Kidney glomerular epithelial cell (primary cell): ENCODE measurements at places on chromosomes 1 and 21.

DNA sequence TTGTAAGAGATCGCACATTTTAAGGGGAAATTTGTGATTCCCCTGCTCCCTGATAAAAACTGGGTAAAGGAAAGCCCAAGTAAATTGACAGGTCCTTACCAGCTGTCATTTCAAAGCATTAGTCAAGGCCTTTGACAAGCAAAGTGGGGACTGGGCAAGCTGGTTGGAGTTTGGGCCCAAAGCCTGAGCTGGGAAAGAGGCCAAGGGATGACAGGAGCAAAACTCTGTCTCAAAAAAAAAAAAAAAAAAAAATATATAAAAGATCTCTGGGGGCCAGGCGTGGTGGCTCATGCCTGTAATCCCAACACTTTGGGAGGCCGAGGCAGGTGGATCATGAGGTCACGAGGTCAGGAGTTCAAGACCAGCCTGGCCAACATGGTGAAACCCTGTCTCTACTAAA, 36.9 kb downstream of the SLC2A1 start:
- no peak for DNase-seq

- DNase-seq: peak; percentile 68
These were observed 2.4 kb downstream of the ID3 start for GRCh38 chr1:23556635-23557470.

GRCh38 chr1:167555971-167556714, 2.6 kb upstream of the CREG1 start:
- DNase-seq: peak; percentile 51

DNA sequence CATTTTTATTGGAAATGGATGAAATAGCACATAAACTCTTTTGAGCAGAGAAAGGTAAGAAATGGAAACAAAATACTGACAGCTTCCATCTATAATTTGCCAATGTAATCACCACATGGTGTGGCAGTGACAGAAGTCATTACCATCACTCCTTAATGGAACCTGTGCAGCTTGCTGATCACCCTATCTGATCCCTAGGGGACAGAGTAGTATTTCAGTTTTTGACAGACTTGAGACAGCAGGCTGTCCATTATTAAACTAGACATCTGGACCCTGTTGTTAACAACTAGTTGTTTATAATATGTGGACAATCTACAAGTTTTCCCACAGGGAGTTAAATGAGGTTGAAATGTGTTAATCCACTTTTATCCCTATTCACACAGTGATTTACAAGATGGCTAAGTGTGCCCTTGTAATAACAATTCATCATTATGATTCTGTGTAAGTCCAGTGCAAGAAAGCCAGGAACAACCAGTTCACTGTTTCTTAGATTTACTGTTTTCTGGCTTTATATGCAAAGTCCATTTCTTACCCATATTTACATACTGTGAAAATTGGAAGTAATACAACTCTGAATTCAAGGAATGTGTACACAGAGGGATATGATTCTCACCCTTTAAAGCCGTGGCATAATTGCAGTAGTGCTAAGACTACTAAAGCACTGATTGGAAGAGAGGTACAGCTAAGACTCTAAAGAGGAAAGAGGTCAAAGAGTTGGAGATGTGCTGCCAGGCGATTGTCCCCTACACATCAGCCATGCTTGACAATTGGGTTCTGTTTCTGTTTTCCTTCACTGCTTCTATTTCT, 9.1 kb downstream of the KCNT2 start:
- no peak for DNase-seq

- DNase-seq: no peak
These were observed 251.8 kb upstream of the ST6GALNAC5 start for GRCh38 chr1:76615253-76616035.

GRCh38 chr1:119554183-119554582, 47.2 kb downstream of the HSD3B1 start:
- peak; percentile 30 for DNase-seq

- no peak for DNase-seq
These were observed 3.8 kb downstream of the SERTAD4 start for GRCh38 chr1:210236386-210236839.

- no peak for DNase-seq
These were observed 18.0 kb upstream of the TMEM52 start for GRCh38 chr1:1937061-1937460.

GRCh38 chr21:42847051-42847707, 32.2 kb downstream of the WDR4 start:
- DNase-seq: no peak

DNA sequence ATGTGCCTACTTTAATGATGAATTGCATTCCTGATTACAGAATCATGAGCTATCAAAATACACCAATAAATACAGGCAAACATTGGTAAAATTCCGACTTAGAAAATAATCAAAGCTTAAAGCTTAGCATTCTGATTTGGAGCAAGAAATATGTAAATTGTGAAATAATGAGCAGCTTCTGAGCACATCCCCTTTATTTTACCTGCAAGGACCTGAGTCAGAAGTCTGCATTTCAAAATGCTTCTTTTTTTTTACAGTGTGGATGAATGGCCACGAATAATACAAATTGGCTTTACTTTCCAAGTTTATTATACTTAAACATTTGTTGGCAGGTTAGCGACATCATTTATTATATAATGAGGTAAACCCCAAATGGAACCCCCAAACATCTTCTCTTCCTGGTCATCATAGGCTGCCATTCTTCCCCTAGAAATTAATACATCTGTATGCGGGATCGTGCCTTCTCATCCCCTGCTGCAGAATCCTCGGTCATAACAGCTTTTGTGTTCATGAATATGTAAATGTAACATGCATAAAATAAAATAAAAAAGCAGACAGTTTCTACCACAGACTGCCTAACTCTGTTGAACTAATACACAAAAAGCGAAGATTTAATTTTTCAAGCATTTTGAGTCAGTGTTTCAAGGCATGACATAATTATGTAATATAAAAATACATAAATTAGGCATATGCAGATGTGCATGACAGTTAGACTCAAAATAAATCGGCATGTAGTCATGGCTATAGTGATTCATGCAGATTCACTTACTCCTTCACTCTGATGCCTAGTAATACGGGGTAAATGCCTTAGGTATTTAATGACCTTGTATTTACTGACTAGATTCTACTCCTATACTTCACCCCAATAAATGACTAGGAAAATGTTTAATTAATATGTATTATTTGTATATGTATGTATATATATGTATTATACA, 339.7 kb downstream of the USP25 start:
- DNase-seq: no peak

DNA sequence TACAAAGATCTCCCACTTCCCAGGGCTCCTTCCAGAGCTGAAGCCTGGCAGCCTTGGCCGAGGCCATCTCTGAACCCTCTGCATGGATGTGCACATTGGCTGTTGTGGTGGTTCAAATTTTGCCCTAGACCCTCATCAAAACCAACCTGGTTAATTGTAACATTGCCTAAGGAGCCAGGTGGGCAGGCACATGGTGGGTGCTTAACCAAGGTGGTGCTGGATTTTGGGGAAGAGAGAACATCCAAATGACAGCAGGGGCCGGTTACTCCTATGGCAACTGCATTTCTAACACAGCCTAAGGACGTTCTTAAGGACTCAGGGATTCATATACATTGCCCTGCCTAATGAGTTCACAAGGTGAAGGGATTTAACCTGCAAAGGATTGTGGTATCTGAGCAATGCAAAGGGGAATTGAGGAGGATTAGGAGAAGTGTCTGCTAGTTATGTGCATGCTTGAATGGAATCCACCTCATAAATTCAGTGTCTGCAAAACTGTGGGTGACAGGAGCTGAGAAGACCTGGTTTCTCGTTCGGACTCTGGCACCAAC, 10.3 kb downstream of the RUNX1 start:
- no peak for DNase-seq

GRCh38 chr1:119364640-119365039, 3.9 kb upstream of the HAO2 start:
- DNase-seq: no peak

DNA sequence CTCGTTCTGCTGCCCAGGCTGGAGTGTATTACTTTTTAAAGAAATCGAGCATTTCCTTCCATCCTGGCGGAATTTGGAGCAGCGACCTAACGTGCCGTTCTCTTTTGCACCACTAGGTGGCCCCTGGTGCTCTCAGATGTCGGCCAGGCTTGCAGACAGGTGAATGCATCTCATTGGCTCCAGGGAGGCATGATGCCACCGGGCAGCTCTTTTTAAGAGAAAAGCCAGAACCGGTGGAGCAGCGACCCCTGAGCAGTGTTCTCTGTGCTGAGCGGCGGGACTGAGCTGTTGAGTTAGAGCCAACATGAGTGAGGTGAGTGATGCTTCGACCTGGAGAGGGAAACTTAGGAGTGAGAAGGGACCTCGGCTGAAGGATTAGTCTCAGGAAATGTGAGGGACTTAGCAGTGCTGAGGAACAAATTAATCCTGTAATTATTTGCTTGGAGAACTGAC, at the start of gene PCP4:
Gene PCP4, plus strand, starts transcription at position 241 of the 453 bp plus-strand sequence. Its CDS starts 64 bp downstream, at position 305.
- DNase-seq: peak; percentile 57

DNA sequence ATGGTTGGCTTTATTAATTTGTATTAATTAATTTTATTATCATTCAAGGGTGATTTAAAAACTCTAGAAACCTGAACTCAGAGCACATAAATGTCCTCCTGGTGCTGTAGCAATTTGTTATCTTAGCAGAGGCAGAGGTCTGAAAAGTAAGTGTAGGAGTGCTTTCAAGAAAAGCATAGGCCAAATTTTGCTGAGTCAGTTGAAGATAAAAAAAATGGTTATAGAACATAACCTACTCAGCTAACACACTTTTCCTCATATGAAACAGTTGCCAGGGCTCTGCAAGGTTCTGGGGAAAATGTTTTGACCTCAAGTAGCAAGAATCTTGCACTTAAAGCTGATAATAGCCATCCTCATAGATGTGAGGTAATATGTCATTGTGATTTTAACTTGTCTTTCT, 53.5 kb upstream of the CHODL start:
- no peak for DNase-seq

- no peak for DNase-seq
These were observed 3.4 kb upstream of the GPR25 start for GRCh38 chr1:200869376-200869752.

- no peak for DNase-seq
These were observed 26.4 kb downstream of the UTP25 start for GRCh38 chr1:209854196-209854595.

GRCh38 chr1:110055493-110056284, 14.8 kb downstream of the ALX3 start:
- DNase-seq: peak; percentile 25

DNA sequence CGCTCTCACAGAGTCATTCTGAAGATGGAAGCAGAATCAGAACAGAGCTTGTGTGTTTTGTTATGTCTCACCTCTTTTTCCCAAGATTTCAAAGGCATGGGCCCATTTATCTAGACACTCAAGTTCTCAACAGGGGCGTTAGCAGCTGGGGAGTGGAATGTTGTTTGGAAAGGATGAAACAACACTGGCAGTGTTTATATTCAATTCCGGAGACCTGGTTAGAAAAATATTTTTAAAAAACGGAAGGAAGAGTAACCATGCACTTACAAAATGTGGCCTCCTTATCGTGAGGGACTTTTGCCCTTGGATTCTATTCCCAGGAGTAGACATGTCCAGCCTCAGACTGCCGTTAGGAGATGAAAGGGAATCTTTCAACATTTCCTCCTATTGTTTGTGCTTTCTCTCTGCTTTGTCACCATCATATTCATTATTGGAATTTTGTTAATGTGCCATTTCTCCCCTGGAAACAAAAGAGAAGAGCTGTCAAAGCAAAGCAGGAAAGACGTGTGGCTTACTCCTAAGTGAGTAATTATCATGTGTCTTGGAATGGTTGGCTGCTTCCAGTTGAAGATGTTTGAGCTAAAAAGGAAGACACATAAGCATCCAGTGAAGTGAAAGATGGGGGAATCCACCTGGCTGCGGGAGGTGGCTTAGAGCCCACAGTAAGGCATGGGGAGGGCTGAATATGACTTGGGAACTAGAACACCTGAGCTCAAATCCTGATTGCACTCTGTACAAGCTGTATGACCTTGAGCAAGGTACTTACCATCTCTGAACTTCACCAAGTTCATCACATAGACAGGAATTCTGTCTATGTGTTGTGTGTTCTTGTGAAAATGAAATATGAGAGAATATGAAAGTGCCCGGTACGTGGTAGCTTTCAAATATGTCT, 71.7 kb upstream of the JUN start:
- peak; percentile 72 for DNase-seq

DNA sequence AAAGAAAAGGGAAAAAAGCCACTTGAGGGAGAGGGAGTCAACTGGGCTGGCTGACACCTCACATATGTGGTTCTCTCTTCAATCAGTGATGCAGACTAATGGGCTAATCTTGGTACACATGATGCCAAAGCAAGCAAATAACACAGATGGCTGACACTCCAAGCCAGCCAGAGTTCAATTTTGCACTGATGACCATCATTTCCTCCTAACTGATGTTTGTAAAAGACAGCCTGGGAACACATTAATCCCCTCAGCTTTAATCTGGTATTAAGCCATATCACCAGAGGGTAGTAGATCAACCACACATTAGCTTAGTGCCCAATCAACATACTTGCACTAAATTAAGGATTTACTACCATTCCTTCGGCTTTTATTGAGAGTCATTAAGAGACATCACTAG, 2.8 kb downstream of the VPS72 start:
- no peak for DNase-seq

DNA sequence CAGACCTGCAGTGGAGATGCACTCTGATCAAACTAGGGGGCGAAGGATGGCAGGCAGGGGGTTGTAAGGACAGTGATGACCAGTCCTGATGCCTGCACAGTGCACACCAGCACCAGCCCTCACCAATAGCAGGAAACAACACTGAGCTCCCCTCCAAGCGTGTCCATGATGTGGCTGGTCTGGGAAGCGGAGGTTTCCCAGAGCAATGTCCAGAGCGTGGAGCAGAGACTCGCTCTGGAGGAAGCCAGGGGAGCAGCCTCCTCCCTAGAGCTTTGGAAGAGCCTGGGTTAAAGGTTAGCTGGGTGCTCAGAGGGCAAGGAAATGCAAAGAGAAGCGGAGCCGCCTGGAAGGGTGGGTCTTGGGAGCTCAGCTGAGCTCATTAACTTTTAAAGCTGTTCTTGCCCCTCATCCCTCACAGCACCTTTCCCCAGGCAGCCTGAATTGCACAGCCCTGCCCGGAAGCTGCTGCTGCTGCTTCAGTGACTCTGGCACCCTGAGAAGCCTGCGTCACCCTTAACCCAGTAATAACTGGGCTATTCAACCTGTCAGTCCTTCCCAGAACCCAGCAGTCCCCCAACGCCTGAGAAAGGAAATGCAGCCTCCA, 162.2 kb upstream of the RAB4A start:
- DNase-seq: no peak
